Right cardiac atrium (tissue), 5 donors: ENCODE measurements at places on chromosomes 1 and 21. TPM values are rescaled to one million over a fixed set of nuclear protein-coding genes. Genes with fewer than 3 reads are reported as not detected.

LCE1E gene
- not detected for polyA plus RNA-seq

TMEM52 gene
- 1.9 TPM for polyA plus RNA-seq

IL24 gene
- polyA plus RNA-seq, result not detected

HHIPL2 gene
- polyA plus RNA-seq, result 0.57 TPM

SLC44A3 gene
- polyA plus RNA-seq, result 2.2 TPM

DNASE2B gene
- not detected for polyA plus RNA-seq

LCE2A gene
- not detected for polyA plus RNA-seq

ANGPTL1 gene
- 19.1 TPM for polyA plus RNA-seq

TMEM50B gene
- 37.0 TPM for polyA plus RNA-seq

SPRR2A gene
- 0.14 TPM for polyA plus RNA-seq

FOXD3 gene
- polyA plus RNA-seq, result 1.0 TPM

DNA sequence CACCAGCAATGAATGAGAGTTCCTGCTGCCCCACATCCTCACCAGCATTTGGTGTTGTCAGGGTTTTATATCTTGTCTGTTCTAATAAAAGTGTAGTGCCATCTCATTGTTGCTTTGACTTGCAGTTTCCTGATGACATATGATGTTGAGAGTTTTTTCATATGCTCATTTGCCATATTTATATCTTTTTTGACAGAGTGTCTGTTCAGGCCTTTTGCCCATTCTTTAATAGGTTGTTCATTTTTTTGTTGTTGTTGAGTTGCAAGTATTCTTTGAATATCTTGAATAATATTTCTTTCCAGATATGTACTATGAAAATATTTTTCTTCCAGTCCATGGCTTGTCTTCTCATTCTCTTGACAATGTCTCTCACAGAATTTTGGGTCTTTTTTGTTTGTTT is 111.7 kb upstream of the KCNJ15 start:
- no peak for DNase-seq

GRCh38 chr1:43432907-43433306 is 20.8 kb downstream of the HYI start:
- no peak for DNase-seq

GRCh38 chr1:163163163-163163562 is 39.6 kb downstream of the RGS5 start:
- DNase-seq, result no peak

- no peak for DNase-seq
Observed at GRCh38 chr1:194355488-194356106, 1169.2 kb upstream of the B3GALT2 start.

GRCh38 chr1:200671235-200671786 is 1.6 kb upstream of the DDX59 start:
- no peak for DNase-seq

GRCh38 chr1:58572690-58573089 is 4.4 kb downstream of the TACSTD2 start:
- DNase-seq, result no peak

GRCh38 chr1:247884797-247885413 is 10.5 kb upstream of the OR2W3 start:
- no peak for DNase-seq

DNA sequence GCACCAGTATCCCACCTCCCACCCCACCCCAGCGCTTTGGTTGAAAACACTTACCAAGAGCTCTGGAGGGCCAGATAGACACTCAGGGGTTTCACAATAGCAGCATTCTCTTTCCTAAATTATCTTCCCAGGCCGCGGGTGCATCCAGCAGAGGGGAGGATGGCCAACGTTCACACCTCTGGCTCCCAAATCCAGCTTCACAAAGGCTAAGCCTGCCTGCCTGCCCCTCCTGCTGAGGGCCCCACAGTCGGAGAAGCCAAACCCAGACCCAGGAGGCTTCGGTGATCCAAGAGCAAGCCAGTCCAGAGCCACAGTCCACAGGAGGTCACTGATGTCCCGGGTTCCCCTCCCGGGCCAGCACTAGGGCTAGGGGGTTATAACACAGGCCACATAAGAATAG is 231.9 kb downstream of the TRABD2B start:
- peak; percentile 66 for DNase-seq

DNA sequence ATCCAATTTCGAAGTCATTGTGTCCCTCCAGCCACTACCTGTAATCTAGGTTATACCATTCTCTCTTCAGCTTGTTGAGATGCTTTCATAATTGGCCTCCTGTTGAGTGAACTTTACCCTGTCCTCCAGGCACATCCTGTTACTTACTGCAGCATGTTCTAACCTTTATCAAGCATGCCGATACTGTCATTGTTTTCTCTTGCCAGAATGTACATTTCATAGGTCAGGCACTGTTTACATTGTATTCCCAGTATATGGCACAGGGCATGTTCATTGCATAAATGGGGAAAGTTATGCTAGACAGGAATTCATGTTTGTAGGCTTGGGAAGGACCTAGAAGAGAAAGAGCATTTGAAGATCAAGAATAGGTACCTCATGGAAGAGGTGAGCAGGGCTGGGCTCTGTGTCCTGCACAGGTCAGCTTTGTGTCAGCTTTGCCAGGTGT is 10.2 kb downstream of the CXADR start:
- DNase-seq, result no peak

GRCh38 chr21:45147473-45148315 is 73.3 kb downstream of the ADARB1 start:
- peak; percentile 43 for DNase-seq

- DNase-seq, result no peak
Observed at GRCh38 chr21:28334407-28334806, 658.3 kb downstream of the LTN1 start.

- no peak for DNase-seq
Observed at GRCh38 chr1:59027177-59027576, 243.3 kb upstream of the JUN start.

DNA sequence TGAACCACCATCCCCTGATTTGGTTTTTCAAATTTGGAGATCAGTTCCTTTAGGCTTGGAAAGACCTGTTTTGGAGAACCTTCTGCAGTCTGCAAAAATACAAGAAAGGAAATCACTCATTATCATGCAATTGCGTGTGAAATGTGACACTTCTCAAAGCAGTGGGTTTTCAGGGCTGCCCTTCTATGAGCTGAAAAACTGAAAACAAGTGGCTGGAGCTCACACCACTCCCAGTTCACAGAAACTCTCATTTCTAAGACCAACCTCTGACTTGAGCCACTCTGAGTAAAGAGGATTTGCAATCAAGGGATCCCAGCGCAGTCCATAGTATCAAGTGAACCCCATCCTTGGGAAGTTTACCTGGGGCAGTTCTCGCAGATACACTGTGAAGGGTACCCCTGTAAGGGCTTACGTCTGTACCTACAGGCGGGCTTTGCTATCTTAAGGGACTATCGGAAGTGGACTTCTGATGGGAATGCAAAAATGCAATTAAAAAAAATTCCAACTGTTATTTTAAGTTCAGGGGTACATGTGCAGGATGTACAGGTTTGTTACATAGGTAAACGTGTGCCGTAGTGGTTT is 12.8 kb downstream of the SH2D1B start:
- no peak for DNase-seq

DNA sequence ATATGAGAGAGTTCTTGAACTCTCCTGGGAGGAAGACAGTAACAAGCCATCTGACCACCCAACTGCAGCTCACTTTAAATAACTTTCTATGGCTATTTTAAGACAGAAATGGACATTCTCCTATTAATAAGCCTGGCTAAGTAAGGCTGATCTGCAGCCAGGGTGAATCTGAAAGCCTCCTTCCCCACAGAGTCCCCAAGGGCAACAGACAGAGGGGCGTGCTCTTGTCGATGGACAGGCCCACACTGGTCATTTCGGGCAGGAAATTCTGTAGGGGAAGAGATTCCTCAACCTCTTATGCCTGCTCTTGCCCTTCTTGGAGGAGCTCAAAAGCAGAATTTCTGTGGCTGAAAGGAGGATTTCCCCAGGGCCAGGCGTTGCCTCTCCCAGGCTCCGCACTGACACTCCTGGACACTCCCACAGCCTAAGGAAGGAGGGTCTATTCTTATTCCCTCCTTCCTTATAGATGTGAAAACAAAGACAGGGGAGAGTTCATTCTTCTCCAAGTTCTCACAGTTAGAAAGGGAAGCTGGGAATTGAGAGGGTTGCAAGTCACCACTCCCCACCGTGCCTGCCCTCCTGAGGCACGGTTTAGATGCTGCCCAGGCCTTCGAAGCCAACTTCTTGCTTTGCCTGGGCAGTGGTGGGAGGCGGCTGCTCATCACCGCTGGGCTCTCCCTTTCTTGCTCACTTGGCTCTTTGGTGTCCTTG is 17.9 kb upstream of the KANK4 start:
- no peak for DNase-seq

GRCh38 chr1:53122201-53122885 is 20.1 kb downstream of the SLC1A7 start:
- peak; percentile 83 for DNase-seq
